ENCODE measurements at places on chromosomes 13 and 19. TPM values are rescaled to one million over a fixed set of nuclear protein-coding genes. Genes with fewer than 3 reads are reported as not detected.

- peaks cover 39% of the 10 kb centered on the region for H3K36me3 ChIP-seq
- H3K27me3 ChIP-seq = no peaks in the 10 kb centered on the region
- no peak overlapping the region for H3K27ac ChIP-seq
- no peak overlapping the region for H3K4me3 ChIP-seq
- no peak for DNase-seq
Measured at GRCh38 chr19:42083537-42083936, 7.6 kb downstream of the ZNF574 start.

- DNase-seq = peak; percentile 77
- peaks cover 18% of the 10 kb centered on the region for H3K4me1 ChIP-seq
- no peak overlapping the region for H3K4me3 ChIP-seq
- peaks cover 6% of the 10 kb centered on the region for H3K36me3 ChIP-seq
- H3K27me3 ChIP-seq = no peaks in the 10 kb centered on the region
- H3K27ac ChIP-seq = peak overlapping the region; percentile 88
Measured at GRCh38 chr13:35791184-35791851, 314.8 kb upstream of the MAB21L1 start.

GRCh38 chr13:75861786-75862185, 225.7 kb downstream of the LMO7 start:
- no peak for DNase-seq
- H3K27me3 ChIP-seq = no peaks in the 10 kb centered on the region
- no peaks in the 10 kb centered on the region for H3K4me1 ChIP-seq

GRCh38 chr13:98856983-98857382, 104.5 kb upstream of the SLC15A1 start:
- H3K27ac ChIP-seq = no peak overlapping the region
- H3K4me1 ChIP-seq = peaks cover 3% of the 10 kb centered on the region
- H3K36me3 ChIP-seq = peaks cover 64% of the 10 kb centered on the region
- no peaks in the 10 kb centered on the region for H3K27me3 ChIP-seq
- H3K4me3 ChIP-seq = no peak overlapping the region

DNA sequence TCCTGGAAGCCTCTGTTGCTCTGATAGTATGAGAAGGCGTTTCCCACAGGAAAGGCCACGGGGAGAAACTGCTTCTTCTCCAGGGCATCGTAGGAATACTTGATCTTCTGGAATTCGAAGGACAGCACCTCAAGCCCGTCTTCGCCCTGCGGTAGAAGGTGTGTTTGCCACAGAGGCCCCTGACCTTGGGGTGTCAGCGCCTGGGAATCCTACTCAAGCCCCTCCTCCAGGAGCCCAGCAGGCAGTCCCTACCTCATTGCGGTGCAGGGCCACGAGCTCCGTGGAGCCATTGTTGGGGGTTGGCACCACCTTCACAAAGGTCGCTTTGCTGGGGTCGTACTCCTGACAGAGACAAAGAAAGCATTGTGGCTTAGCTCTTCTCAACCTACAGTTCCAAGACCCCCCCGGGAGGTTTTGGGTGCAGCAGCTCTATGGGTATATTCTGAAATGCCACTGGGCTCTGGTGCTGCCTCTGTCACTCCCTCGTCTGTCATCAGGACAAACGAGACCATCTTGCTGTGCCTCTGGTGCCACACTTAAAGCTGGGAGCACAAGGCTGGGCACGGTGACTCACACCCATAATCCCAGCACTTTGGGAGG, 3.7 kb downstream of the ATP13A1 start:
- peaks cover 18% of the 10 kb centered on the region for H3K4me1 ChIP-seq
- peaks cover 50% of the 10 kb centered on the region for H3K36me3 ChIP-seq
- peak; percentile 6 for DNase-seq
- no peak overlapping the region for H3K27ac ChIP-seq
- no peak overlapping the region for H3K4me3 ChIP-seq
- H3K27me3 ChIP-seq = no peaks in the 10 kb centered on the region

GRCh38 chr19:4347521-4347920, 4.2 kb downstream of the MPND start:
- peaks cover 10% of the 10 kb centered on the region for H3K4me1 ChIP-seq
- no peaks in the 10 kb centered on the region for H3K27me3 ChIP-seq
- no peak for DNase-seq
- no peak overlapping the region for H3K4me3 ChIP-seq

GRCh38 chr19:51129716-51130115, 5.0 kb downstream of the SIGLEC9 start:
- no peak for DNase-seq
- H3K27ac ChIP-seq = no peak overlapping the region

DNA sequence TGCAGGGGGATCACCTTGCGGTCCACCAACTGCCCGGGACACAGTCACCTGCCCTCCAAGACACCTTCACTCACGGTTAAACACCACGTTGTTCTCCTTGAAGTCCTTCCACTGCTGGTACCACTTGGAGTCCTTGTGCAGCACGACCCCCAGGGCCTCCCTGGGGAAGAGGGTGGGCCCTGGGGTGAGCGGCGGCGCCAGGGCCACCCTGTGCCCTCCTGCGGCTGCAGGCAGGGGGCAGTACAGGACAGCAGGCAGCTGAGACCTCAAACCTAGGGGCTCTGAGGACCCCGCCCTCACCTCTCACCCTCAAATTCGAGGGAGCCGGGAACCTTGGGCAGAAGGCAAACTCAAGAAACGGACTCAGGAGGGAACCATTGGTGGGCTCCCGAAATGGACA, 7.5 kb upstream of the CTXN1 start:
- H3K4me3 ChIP-seq = no peak overlapping the region
- H3K4me1 ChIP-seq = peaks cover 2% of the 10 kb centered on the region
- DNase-seq = peak; percentile 0
- H3K27ac ChIP-seq = no peak overlapping the region

DNA sequence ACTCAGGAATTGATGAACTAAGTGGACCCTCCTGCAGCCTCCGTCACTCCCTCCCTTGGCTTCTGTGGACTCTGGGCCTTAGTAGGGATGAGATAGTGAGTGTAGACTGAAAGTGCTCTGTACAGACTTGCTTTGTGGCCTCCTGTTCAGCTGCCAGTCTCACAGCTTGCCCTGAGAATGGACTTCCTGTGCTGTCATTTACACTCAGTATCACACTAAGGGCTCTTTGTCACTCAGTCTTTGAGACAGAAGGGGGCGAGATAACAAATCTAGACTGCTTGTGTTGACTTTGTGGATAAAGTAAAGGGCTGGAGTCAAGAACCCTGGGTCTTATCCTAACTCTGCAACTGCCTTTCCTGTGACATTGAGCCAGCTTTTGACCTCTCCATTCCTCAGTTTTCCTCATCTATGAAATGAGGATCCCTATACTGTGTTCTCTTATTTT, 21.0 kb upstream of the SPRY2 start:
- H3K4me3 ChIP-seq = no peak overlapping the region
- peaks cover 5% of the 10 kb centered on the region for H3K4me1 ChIP-seq
- no peaks in the 10 kb centered on the region for H3K27me3 ChIP-seq
- DNase-seq = peak; percentile 29

DNA sequence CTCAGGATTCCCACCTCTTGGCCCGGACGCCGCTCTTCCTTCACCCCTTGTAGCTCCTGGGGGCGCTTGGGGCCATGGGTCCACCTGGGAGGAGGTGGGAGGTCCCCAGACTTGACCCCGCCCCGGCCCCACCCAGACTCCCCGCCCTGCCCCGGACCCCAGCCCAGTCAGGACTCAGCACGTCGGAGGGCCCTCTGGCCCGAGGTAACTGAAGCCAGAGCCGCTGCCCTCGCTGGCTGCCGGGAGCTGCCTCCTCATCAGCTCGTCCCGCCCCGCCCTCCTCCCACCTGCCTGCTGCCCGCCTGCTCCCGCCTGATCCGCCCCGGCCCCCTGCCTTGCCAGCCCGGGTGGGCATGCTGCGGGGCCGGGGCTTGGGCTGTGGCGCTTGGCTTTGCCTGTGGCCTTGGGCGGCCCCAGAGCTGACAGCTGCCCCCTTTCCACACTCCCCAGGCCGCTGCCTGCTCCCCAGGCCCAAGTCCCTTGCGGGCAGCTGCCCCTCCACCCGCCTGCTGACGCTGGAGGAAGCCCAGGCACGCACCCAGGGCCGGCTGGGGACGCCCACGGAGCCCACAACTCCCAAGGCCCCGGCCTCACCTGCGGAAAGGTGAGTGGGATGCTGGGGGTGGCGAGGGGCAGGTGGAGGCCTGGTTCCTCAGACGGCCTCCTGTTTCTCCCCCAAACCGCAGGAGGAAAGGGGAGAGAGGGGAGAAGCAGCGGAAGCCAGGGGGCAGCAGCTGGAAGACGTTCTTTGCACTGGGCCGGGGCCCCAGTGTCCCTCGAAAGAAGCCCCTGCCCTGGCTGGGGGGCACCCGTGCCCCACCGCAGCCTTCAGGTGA, 9.4 kb downstream of the ARHGAP33 start:
- DNase-seq = peak; percentile 1
- H3K4me1 ChIP-seq = no peaks in the 10 kb centered on the region
- H3K27me3 ChIP-seq = no peaks in the 10 kb centered on the region

GRCh38 chr19:18021121-18021755, 13.3 kb downstream of the ARRDC2 start:
- H3K4me1 ChIP-seq = peaks cover 44% of the 10 kb centered on the region
- peak overlapping the region; percentile 56 for H3K27ac ChIP-seq
- no peaks in the 10 kb centered on the region for H3K27me3 ChIP-seq
- no peaks in the 10 kb centered on the region for H3K36me3 ChIP-seq

DNA sequence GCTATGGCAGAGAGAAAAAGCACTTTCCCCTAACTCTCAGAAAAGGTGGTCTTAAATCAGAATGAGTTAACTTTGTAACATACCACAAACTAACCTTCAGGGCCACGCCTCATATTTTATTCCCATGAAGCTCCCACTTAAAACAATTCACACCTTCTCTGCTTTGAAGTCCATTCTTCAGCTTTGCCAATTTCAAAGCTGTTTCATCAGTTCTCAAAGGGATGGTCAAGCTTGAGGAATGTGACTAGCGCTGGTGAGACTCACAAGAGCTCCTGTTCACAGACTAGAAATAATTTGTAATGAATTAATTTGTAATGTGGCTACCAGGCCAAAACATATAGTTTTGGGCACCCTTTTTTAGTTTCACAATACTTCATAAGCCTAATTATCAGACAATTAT, 68.2 kb downstream of the STK24 start:
- peaks cover 3% of the 10 kb centered on the region for H3K36me3 ChIP-seq
- H3K27me3 ChIP-seq = no peaks in the 10 kb centered on the region
- no peak for DNase-seq
- no peak overlapping the region for H3K4me3 ChIP-seq
- H3K27ac ChIP-seq = peak overlapping the region; percentile 73

DNA sequence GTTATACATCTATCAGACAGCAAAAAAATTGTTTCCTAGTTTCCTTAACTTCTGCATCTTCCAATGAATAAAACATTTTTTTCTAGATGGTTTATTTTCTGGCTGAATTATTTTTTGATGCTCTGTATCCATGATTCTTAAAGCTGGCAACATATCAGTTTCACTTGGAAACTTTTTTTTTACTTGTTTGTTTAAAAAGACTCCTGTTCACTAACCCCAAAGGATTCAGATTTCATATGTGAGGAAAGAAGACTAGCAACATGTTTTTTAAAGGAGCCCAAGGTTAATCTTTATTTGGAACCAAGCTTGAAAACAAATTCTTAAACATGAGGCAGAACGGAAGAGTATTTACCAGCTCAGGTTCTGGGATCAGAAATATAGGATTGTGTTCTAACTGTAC, 632.3 kb downstream of the SLITRK6 start:
- H3K4me1 ChIP-seq = no peaks in the 10 kb centered on the region
- no peak overlapping the region for H3K4me3 ChIP-seq
- no peak overlapping the region for H3K27ac ChIP-seq
- peak; percentile 36 for DNase-seq

DNA sequence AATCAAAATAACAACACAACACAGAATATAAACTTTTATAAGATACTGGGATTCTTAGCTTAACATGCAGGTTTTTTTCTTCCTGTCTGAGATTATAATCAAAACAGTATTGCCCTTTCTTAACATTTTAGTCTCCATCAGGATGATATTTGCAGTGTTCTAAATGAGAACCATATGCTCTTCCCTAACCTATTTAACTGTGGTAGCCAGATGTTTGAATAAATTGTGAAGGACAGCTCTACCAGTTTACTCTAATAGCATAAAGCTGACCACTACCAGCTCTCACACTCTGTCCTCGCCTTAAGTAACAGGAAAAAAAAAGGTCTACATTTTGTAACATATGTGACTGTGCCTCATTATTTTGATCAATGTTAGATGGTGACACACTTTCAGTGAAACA, 618.7 kb upstream of the SGCG start:
- H3K27me3 ChIP-seq = no peaks in the 10 kb centered on the region
- no peak overlapping the region for H3K4me3 ChIP-seq
- no peaks in the 10 kb centered on the region for H3K36me3 ChIP-seq
- no peak overlapping the region for H3K27ac ChIP-seq

GRCh38 chr19:44112802-44113137, 429 bp upstream of the ZNF225 start:
- peak overlapping the region; percentile 85 for H3K27ac ChIP-seq
- H3K4me3 ChIP-seq = peak overlapping the region; percentile 76
- DNase-seq = no peak
- peaks cover 13% of the 10 kb centered on the region for H3K36me3 ChIP-seq
- H3K27me3 ChIP-seq = no peaks in the 10 kb centered on the region
- H3K4me1 ChIP-seq = peaks cover 5% of the 10 kb centered on the region

GRCh38 chr19:31706691-31707620, 357.7 kb upstream of the TSHZ3 start:
- H3K27ac ChIP-seq = no peak overlapping the region
- no peak for DNase-seq
- no peaks in the 10 kb centered on the region for H3K4me1 ChIP-seq

DNA sequence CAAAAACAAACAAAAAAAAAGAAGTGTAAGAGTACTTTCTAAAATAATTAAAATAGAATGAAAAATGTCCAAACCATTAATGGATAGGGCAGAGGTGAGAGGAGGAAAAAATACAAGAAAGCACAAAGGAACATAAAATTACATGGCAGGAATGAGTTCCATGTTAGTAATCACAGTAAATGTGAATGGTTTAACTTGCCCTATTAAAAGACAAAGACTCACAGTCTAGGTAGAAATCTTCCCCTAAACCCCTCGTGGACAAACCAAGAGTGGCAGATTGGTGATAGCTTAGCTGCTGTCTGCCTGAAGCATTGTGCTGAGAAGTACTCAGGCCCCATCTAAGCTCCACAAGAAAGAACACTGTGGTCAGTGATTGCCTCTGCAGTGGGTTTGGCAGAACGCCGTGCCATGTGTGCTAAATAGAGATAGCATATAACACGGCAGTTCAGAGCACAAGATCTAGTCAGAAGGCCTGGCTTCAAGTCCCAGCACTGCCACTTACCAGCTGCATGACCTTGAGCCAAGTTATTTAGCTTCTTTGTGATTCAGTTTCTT, 103.5 kb downstream of the DPF1 start:
- H3K27ac ChIP-seq = no peak overlapping the region
- no peak overlapping the region for H3K4me3 ChIP-seq
- H3K4me1 ChIP-seq = no peaks in the 10 kb centered on the region
- no peaks in the 10 kb centered on the region for H3K27me3 ChIP-seq
- DNase-seq = no peak

GRCh38 chr19:52566121-52566520, 4.0 kb upstream of the ZNF701 start:
- DNase-seq = no peak
- no peak overlapping the region for H3K27ac ChIP-seq
- H3K4me3 ChIP-seq = no peak overlapping the region
- peaks cover 6% of the 10 kb centered on the region for H3K36me3 ChIP-seq
- H3K4me1 ChIP-seq = peaks cover 7% of the 10 kb centered on the region

CYP4F11 gene
- not detected for polyA plus RNA-seq

CEACAM4 gene
- polyA plus RNA-seq = 0.35 TPM

SPTBN4 gene
- polyA plus RNA-seq = 0.60 TPM

PCDH9 gene
- 2.6 TPM for polyA plus RNA-seq

ZNF383 gene
- 7.5 TPM for polyA plus RNA-seq

CFAP97D2 gene
- not detected for polyA plus RNA-seq

SYNGR4 gene
- not detected for polyA plus RNA-seq

C13orf42 gene
- polyA plus RNA-seq = 0.04 TPM

Measured in muscle of leg (tissue), 16 donors.